Memory B cell (primary cell): ENCODE measurements at places on chromosomes 11 and 22.
A peak's percentile ranks its signal among the peaks of the same experiment; 100 is the strongest.

DNA sequence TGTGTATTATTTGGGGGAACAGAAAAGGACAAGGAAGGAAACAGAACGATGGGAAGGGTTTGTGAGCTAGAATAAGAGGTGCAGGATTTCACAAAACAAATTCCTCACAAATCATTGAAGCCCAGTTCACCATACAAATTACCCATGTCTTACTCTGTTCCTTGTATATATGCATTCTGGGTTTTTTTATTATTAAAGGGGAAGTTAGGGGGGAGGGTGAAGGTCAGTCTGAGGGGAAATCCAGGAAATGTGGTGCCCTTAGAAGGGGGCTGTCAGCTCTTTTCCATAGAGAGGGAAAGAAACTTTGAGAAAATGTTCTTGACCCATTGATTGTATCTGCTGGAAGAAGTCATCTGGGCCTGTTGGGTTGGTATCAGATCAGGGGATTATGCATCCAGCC lies 90.8 kb downstream of the RNF169 start:
- DNase-seq: no peak

GRCh38 chr22:40898850-40899357 lies 37.0 kb upstream of the DNAJB7 start:
- no peak for DNase-seq

- no peak for DNase-seq
These were observed 94.3 kb upstream of the BMAL1 start for GRCh38 chr11:13183094-13183825.

- no peak for DNase-seq
These were observed 6.5 kb upstream of the MS4A7 start for GRCh38 chr11:60371854-60372253.

DNA sequence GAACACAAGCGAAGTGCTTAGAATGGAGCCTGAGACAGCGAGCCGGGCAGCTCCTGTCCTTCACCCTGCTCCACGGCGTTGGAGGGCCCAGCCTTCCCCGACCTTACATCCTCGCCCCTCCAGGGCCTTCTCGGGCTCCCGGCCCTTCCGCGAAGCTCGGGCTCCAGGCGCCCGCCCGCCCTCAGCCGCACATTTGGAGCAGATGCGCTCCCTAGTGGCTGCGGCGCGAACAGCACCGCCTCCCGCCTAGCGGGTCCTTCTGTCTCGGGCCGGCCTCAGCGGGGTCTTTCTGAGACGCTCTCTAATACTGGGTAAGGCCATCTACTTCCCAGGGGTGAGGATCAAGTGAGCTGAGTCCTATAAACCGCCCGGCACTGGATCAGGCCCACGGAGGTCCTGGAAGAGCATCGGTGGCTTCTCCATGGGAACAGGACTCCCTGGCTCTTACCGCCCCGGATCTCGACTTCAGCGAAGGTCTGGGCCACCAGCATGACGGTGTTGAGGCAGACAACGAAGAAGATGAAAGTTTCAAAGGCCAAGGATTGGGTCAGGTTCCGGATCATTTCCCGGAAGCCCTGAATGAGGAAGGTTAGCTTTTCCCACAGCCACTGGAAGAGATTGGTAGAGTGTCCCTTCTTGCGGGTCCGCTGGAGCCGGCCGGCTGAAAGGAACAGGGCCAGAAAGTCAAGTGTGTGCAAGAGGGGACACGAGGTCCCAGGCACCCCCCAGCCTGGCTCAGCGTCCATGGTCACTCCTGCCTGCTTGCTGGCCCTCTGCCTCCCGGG lies 3.7 kb downstream of the CATSPER1 start:
- DNase-seq: peak; percentile 79

- DNase-seq: no peak
These were observed at the start of gene CRYBB3 for GRCh38 chr22:25199731-25200520. TSS of gene CRYBB3 (plus strand) at chr22:25199858. CDS start at chr22:25201397, 1,539 bp downstream.

GRCh38 chr11:2885678-2886081 lies at the start of gene CDKN1C:
TSS of gene CDKN1C (minus strand) at chr11:2885775. CDS start at chr11:2885456, 319 bp downstream.
- peak; percentile 79 for DNase-seq

- no peak for DNase-seq
These were observed 95.0 kb upstream of the CD44 start for GRCh38 chr11:35043936-35044335.

- DNase-seq: no peak
These were observed 40.8 kb downstream of the ENTHD1 start for GRCh38 chr22:39852799-39853198.

DNA sequence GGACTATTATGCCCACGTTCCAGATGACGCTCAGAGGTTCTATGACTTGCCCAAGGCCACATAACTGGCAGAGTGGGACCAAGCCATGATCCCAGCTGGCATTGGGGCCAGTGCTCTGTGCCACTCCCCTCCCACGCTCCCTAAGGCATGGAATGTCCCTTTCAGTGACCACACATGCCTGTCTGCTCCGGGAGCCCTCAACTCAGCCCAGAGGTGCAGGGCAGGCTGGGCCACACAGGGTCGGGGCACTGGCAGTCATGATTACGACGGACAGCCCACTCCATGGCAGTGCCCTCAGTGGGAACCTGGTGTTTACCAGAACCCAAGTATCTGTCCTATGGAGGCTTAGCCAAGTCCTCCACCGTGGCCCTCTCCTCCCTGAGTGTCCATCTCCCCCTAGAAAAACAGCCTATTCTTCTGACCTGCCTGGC lies 10.0 kb downstream of the RHBDD3 start:
- DNase-seq: no peak

- no peak for DNase-seq
These were observed 541.7 kb downstream of the METTL15 start for GRCh38 chr11:28649922-28650321.

DNA sequence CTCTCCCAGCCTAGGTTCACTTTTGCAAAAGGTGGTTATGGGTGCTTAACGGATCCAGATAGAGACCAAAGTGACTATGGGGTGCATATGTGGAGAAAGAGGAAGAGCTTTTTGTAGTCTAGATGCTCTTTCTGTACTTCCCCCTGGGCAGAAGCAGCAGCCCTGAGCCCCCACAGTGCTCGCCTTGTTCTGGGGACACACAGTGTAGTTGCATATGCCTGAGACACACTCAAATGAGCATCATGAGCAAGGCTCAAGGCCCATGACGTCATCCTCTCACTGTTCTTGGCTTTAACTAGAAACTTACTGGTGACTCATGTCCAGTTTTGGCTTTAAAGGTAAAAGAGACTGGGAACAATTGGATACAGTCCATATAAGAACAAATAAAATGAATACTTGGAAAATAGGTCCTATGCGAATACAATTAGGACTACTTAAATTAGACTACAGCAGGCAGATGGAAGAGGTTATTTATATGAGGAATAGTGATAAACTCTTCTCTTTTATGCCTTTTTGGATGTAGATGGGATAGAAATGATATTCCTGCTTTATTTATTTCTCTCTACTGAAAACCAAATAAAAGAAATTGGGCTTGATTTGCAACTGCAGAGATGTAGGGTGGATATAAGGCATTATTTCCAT lies 20.1 kb upstream of the PEX26 start:
- peak; percentile 82 for DNase-seq

DNA sequence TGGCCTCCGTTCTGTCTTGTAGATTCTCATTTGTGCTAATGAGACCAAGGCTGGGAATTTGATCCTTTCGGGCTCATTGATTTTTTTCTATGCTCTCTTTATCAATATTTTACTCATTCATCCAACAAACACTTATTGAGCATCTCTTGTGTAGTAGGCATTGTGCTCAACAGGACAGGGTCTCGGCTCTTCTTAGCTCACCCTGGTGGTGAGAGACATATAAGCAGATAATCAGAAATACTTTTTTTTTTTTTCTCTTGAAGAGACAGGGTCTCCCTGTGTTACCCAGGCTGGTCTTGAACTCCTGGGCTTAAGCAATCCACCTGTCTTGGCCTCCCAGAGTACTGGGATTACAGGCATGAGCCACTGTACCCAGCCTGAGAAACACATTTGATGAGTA lies 48.0 kb upstream of the SLC5A1 start:
- no peak for DNase-seq

GRCh38 chr22:29143941-29144785 lies 61.5 kb upstream of the EMID1 start:
- no peak for DNase-seq

- DNase-seq: no peak
These were observed 718.8 kb upstream of the ARHGAP42 start for GRCh38 chr11:99968336-99968735.
